Activated CD8-positive, alpha-beta memory T cell treated with anti-CD3 and anti-CD28 coated beads for 1 hour (primary cell): ENCODE measurements at places on chromosomes 2 and 18.

- DNase-seq = no peak
These were observed 79.4 kb downstream of the KCTD1 start for GRCh38 chr18:26468931-26469340.

DNA sequence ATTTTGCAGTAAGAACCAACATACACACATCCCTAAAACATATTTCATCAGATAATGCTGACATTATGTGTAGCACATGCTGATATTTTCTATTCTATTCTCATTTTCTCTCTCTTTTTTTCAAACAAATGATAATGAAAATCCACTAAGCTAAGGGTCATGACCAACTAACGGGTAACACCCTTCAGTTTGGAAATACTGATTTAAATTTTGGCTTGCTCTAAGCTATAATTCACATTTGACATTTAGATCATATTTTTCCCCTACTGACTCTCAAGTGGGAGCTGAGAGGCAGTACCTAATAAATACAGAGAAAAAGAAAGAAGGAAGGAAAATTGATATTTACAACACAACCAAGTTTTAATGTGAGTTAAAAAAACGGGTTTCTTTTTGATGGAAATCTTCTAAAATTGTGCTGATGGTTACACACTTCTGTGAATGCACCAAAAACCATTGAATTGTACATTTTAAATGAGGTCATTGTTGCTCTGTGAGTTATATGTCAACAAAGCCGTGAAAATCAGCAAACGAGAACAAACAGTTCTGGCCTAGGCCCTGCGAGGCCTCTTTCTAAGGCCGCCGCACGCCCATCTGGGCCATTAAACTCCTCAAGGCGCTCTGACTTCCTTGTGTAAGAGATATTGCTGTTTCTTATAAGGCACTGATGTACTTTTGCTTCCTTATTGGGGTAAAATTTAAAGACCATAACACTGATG is 124.2 kb downstream of the GALR1 start:
- DNase-seq = no peak

DNA sequence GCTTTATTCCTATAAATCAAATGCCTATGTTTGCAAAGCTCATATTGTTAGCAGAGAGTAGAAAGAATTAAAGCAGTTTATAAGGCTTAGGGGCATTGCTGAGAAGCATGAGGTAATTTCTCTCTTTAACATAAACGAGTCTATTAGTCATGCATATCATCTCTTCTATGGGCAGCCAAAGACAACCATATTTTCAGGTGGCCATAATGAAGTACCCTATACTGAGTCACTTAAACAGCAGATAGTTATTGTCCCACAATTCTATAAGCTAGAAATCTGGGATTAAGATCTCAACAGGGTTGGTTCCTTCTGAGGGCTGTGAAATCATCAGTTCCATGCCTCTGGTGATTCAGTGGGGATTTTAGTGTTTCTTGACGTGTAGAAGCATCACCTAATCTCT is 277.5 kb downstream of the NR4A2 start:
- DNase-seq = no peak

GRCh38 chr2:123993728-123994323 is 31.3 kb upstream of the CNTNAP5 start:
- no peak for DNase-seq

DNA sequence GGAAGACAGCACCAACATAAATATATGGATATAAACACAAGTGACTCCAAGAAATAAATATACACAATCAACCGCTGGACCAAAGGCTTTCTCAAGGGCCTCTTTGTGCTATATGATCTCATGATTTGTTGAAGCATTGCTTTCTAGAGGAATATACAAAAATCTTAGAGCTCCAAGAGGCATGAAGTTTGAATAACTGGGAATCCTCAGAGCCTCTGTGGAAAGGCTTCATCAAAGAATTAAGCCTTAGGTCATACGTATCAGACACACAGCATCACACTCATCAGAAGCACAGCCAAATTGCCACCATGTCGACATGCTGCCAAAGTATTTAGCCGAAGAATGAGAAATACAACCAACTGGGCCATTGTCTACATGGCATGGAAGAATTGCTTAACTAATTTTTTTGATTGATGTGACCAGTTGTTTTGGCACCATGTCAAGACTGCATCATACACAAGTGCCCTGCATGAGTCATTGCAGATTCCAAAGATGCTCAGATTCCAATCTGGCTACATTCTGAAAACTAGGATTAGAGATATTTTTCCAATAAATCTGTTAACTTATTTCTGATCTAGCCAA is 860.6 kb upstream of the ZEB2 start:
- no peak for DNase-seq

DNA sequence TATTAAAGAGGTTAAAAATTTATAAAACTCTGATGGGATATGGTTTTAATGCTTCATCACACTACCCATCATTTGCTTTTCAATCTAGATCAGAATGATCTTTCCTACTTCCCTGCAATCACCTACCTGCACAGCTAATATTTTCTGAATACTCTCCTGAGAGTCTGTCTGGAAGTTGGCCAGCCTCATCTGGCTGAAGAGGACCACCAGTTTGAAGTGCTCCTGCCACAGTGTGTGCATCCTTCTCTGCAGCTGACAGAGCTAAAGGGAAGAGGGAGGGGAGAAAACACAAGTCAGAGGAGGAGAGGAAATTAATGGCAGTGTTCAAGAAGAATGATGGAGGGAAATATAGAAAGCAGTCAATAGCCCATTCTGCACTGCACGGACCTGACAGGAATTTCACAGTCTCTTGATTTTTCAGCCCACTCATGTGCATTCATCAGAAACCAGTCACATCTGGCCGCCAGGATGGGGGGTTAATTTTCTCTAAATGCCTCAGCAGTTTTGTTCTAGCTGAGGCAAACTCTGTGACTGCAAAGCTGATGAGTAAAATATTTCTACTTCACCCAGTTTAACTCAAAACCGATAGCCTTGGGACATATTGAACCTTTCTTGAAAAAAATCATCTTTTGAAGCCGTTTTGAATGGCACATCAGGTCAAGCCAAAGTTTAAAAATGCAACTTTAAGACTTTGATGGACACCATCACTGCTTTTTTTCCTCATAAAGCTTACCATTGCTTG is 201.8 kb upstream of the KLHL14 start:
- DNase-seq = no peak

GRCh38 chr18:7817575-7818230 is 250.6 kb downstream of the PTPRM start:
- DNase-seq = no peak

DNA sequence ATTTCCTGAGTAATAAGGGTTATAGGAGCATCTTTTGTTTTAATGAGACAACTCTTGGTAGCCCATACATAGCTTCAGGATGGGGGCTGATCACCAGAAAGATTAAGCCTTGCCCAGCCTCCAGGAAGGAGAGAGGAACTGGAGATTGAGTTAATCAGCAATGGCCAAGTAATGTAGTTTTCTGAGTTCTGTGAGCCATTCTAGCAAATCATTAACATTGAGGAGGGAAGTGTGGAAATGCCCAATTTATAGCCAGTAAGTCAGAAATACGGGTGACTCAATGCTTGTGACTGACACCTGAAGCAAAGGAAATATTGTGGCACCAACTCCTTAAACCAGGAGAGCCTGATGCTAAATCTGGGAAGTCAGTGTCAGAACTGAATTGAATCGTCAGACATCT is 205.1 kb upstream of the SRD5A2 start:
- DNase-seq = no peak

DNA sequence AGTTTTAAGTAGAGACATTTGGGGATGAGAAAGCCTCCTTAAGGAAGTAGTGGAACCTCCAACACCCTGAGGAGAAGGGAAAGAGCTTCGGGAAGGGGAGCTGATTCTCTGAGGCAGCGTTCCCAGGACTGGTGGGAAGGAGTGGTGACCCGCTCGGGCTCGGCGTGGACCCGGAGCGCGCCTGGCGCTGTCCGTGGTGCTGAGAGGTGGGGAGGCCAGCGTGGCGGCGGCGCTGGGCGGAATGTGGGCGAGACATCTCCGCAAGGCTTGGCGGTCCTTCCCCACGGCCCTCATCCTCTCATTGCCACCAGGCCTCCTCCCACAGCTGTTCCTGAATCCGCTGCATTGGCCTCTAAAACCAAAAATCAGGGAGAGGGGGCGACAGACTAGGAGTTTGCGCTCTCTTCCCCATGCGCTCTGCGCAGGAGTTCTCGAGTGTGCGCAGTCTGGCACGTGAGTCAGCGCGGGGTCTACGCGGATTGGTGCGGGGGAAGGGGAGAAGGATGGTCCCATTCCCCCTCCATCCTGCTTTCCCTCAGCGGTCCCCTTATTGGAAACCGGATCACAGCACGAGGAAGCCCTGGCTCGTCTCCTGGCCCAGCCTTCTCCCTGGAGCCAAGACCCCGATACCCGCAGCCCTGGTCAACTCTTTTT is 857 bp downstream of the RESP18 start:
- DNase-seq = no peak

GRCh38 chr2:23525137-23525765 is 140.3 kb downstream of the KLHL29 start:
- no peak for DNase-seq

DNA sequence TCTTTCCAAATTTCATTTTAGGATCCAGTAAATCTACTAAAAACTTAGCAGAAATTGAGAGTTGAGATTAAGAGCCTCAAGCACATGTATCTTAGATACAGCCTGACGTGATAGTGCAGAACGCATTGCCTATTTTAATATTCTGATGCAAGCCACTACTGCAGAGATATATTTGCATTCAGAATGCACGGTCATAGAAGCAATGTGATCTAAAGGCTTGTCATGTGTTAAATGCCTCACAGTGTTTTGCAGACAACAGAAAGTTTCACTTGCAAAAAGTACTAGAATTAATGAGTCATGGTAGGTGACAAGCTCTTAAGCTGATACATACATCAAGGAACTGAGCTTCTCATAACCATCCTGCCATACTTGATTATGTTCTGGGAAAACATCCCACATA is 886.7 kb upstream of the CHAC2 start:
- DNase-seq = no peak

DNA sequence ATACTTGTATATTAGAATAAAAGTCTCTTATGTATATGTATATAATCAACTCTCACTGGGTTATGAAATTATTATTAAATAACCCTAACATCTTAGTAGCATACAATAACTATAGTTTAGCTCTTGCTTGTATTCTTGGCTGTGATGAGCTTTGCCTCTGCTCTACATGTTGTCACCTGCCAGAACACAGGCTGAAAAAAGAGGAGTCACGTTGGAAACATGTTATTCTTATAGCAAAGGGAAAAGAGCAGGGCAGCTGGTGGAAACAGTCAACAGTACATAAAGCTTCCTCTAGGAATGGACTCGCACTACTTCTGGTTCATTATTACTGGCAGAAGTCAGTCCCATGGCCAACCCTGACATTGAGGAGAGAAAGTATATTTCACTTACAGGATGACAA is 362.0 kb upstream of the KYNU start:
- no peak for DNase-seq

GRCh38 chr18:44437603-44438002 is 243.1 kb upstream of the SETBP1 start:
- DNase-seq = no peak

DNA sequence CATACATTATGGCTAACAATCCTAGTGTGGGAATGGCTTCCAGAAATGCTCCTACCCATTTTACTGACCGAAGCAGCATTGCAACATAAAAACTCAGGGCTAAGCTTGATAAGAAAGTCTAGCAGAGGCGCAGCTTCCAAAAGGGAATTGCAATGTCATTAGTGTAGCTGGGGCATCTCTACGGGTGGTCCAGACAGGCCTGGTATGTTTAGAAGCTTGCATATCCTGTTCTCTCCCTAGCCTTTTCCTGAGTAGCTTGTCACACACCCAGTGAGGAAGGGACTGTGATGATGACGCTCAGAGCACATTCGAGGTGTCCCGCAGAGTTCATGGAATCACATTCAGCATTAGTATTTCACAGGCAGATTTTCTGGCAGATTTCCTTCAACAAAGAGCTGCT is 38.0 kb upstream of the COL5A2 start:
- no peak for DNase-seq

DNA sequence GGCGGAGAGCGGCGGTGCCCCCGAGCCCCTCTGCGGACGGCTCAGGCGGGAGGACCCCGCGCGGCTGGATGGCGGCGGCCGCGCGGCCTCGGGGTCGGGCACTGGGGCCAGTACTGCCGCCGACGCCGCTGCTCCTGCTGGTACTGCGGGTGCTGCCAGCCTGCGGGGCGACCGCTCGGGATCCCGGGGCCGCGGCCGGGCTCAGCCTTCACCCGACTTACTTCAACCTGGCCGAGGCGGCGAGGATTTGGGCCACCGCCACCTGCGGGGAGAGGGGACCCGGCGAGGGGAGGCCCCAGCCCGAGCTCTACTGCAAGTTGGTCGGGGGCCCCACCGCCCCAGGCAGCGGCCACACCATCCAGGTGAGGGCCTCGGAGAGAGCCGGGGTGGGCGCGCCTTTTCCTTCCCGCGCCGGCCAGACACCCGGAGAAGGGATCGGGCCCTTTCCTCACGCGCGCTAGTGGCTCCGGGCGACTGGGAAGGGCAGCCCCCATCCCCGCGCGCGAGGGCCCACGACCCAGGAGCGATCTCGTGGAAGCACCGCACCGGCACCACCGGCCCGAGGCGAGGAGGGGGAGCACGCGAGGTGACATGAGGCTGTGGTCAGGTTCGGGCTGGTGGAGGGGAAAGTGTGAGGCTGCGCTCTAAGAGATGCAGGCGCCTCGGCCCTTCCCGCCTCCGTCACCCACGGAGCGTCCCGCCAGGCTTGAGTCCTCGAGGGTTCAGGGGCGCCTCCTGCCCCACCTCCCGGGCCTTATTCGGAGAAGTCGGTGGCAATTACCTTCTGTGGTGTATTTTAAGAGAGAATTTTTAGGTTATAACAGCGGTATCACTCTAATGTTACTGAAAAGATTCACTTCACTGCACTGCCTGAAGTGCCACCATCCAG is 607 bp downstream of the LAMA3 start:
- DNase-seq = no peak

- DNase-seq = no peak
These were observed 185.5 kb downstream of the CDH2 start for GRCh38 chr18:27991391-27991790.

DNA sequence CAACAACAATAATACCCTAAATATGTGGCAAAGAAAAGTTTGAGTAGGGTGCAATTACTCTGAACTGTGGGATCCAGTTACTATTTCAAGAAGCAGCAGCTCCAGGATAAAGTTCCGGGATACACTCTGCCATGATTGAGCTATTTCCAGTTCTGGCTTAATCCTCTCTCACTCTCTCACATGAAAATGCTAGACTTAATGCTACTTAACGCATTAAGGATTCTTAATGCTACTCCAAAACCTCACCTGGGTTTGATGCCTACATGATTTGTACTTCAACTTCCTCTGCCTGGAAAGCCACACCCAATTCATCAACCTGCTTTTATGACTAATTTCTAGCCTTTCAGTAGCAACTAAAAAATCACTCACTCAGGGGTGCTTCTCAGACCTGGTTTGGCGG is 151.1 kb upstream of the HNMT start:
- no peak for DNase-seq

- DNase-seq = no peak
These were observed 467.6 kb upstream of the CWC22 start for GRCh38 chr2:180474716-180475115.

DNA sequence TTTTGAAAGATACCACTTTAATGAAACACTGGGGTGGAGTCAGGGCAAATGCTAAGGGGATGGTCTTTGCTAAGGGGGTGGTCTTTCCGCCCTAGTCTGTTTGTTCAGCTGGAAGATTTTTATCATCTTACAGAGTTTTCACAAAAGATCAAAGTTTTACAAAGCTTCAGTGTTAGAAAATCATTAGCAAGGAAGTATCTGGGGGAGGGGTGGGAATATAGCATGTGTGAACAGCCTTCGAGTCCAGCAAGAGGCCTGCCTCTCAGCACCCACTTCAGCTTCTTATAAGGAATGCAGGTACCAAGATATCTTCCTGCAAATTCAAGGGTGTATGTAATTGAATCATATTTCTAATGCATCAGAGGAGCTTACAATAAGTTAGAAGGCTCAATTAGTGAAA is 112.9 kb downstream of the RAPGEF4 start:
- DNase-seq = no peak
